Activated CD8-positive, alpha-beta T cell treated with anti-CD3 and anti-CD28 coated beads for 36 hours (primary cell): ENCODE measurements at places on chromosomes 5 and 9. TPM values are rescaled to one million over a fixed set of nuclear protein-coding genes. Genes with fewer than 3 reads are reported as not detected.

The SELENOP gene
- not detected for total RNA-seq

The DHFR gene
- total RNA-seq: 107 TPM

The GRPEL2 gene
- 31.1 TPM for total RNA-seq

- no peak for DNase-seq
These were observed 36.0 kb upstream of the SVEP1 start for GRCh38 chr9:110615498-110615897.

- DNase-seq: no peak
These were observed 39.5 kb upstream of the GOLGA1 start for GRCh38 chr9:124980431-124980830.

DNA sequence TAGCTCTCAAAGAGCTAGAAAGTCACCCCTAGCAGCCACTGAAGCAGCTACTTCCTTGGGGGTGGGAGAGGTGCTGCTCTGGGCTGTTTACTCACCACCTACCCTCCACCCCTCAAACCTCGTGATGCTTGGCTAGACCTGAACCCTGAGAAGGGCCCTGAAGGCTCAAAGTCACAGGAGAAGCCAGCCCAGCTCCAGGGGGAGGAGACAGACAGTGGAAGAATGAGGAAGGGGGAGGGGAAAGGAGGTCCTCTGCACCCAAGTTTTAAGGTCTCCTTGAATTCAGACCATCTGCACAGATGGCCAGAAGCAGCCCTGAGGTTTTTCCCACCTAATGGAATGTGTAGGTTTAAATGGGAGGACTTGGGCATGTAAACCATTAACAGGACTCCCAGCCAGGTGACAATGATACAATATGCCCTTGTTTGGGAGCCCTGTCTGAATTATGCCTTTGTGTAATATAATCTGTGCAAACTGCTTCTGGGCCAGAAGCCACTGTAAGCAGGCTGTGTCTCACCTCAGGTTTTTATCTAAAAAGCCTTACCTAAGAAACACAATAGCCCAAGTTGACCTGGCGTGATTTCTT is 180.5 kb downstream of the PIK3R1 start:
- DNase-seq: no peak

- no peak for DNase-seq
These were observed 263.9 kb downstream of the ARRDC3 start for GRCh38 chr5:91119217-91119616.

DNA sequence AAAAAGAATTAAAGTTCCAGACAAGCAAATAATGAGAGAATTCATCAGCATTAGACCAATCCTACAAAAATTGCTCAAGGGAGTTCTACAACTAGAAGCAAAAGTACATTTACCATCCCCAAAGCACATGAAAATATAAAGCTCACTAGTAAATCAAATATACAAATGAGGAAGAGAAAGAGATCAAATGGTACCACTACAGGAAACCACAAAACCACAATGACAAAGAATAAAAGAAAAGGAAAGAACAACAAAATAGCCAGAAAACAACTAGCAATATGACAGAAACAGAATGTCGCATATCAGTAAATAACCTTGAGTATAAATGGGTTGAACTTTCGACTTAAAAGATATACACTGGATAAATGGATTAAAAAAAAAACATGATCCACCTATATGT is 739.0 kb downstream of the DTWD2 start:
- no peak for DNase-seq

DNA sequence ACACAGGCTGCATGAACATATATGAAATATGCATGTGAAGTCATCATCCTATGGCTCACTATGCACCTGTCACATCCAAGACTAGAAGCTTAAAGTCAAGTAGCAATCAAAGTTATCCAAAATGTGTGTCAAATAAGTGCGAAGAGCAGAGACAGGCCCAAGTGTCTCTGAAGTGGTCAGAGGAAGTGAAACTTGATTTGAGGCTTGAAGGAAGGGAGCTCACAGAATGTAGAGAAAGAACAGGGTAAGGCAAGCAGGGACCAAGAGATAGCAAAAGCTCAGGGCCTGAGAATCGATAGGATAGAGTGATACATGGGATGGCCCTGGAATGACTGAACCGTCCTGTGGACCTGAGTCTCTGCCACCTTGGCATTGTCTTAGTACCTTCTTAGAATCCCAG is 274.3 kb upstream of the TRPC7 start:
- no peak for DNase-seq

The MEF2C gene
- 1.3 TPM for total RNA-seq
